ENCODE measurements at places on chromosomes 13 and 19. TPM values are rescaled to one million over a fixed set of nuclear protein-coding genes. Genes with fewer than 3 reads are reported as not detected.
A peak's percentile ranks its signal among the peaks of the same experiment; 100 is the strongest.

GRCh38 chr13:43657485-43657884, 129.3 kb downstream of the ENOX1 start:
- no peak for DNase-seq

DNA sequence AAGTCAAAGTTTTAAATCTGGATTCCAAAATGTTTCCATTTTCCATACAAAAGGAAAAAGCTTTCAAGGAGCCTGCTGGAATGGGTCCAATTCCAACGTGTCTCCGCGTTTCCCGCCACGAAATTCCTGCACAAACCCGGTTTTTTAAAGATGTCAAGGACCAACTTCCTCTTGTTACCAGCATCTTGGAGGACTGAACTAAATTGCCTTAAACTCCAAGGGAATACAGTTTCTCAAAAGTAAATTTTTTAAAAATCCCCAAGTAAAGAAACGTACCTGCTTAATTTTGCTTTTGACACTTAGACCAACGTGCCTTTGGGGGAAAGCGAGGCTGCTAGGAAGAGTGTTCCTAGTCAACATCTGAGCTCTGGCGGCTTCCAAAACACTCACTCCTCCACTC, 12.3 kb upstream of the SOX1 start:
- DNase-seq = no peak

DNA sequence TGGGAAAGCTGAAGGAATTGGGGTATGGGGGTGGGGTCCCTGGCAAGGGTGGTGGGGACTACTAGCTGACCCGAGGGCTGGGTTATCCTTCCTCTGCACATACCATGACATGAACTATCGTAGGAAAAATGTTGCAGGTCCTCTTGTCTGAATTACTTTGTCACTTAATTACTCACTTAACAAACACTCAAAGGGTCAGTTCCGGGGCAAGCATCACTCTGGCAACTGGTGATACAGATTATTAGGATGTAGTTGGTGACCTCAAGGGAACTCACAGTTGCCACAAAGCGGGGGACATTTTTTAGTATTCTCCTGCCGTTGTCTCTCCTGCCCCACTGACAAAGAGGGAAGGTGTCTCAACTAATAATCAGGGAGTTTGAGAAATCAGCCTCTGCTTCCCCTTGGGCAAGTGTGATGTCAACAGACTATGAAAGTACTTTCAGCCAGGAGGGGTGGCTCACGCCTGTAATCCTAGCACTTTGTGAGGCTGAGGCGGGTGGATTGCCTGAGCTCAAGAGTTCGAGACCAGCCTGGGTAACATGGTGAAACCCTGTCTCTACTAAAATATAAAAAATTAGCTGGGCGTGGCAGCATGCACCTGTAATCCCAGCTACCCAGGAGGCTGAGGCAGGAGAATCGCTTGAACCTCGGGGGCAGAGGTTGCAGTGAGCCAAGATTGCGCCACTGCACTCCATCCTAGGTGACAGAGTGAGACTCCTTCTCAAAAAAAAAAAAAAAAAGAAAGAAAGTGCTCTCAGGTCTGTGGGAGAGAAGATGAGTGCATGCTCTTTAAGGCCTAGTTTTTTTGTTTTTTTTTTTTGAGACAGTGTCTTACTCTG, 10.3 kb downstream of the DNAJB1 start:
- DNase-seq = peak; percentile 82

DNA sequence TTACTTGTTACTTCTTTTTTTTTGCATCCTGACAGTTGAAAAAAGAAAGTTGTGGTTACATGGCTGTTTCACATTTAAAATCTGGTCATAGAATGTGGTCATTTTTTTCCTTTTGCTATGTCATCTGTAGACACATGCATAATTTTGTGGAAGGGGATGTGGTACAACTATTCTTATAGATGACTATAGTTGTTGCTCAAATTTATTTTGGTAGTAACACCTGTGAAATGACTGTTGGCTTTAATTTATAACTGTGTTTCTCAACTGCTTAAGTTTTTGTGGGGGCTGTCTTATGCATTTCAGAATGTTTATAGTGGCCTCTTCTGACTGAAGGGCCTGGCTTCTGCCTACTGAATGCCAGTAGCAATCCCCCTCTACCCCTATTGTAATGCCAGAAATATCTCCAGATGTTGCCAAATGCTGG, 130.5 kb downstream of the PAN3 start:
- no peak for DNase-seq

- no peak for DNase-seq
Measured at GRCh38 chr19:6340493-6341201, 7.2 kb upstream of the ACER1 start.

- peak; percentile 44 for DNase-seq
Measured at GRCh38 chr19:17076543-17076991, 990 bp downstream of the MYO9B start.

GRCh38 chr13:45700971-45701900, 884 bp upstream of the CBY2 start:
- DNase-seq = no peak

GRCh38 chr19:5149932-5150901, 181.3 kb downstream of the KDM4B start:
- DNase-seq = no peak

- DNase-seq = no peak
Measured at GRCh38 chr19:440391-441212, 20.2 kb downstream of the SHC2 start.

- DNase-seq = no peak
Measured at GRCh38 chr13:100738176-100738855, 63.7 kb upstream of the TMTC4 start.

- no peak for DNase-seq
Measured at GRCh38 chr19:31761281-31761913, 412.2 kb upstream of the TSHZ3 start.

DNA sequence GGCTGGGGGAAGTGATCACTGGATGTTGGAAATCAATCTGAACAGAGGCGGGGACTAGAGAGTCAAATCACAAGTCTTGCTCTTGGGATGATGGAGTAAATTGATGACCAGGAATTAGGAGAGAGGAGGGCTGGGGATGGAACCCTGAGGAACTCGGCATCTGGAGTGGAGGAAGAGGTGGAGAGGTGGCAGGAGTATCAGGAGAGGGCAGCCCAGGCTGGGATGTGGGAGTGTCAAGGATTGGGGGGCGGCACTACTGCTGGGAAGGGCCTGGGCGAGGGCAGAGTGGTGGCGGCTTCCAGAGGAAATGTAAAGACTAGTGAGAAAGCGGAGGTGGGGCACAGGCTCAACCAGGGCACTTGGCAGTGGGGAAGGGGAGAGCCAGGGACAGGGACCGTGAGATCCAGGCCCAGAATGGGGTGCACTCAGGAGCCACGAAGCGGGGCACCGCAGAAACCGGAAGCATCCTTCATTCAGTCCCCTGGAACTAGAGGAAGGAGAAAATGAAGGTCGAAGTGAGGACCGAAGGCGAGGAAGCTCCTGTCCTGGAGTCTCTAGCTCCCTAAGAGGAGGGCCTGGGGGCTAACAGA, 81.2 kb upstream of the GPR183 start:
- DNase-seq = no peak

DNA sequence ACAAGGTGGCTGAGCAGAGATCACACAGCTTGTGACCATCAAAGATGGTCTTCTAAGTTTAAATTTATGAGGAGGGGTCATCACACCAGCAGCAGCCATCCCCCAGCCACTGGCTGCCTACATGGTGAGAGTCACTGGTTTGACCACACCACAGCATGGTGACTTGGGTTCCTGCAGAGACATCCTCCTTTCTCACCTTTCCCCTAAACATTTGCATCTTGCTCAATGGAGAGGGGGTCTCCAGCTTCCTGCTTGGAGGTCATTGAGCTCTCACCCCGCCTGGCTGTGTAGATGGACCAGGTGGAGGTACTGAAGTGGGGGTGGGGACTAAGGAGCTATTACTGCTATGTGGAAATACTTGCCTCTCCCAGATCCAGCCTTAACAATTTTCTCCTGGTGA, 247.6 kb upstream of the ARGLU1 start:
- DNase-seq = no peak

DNA sequence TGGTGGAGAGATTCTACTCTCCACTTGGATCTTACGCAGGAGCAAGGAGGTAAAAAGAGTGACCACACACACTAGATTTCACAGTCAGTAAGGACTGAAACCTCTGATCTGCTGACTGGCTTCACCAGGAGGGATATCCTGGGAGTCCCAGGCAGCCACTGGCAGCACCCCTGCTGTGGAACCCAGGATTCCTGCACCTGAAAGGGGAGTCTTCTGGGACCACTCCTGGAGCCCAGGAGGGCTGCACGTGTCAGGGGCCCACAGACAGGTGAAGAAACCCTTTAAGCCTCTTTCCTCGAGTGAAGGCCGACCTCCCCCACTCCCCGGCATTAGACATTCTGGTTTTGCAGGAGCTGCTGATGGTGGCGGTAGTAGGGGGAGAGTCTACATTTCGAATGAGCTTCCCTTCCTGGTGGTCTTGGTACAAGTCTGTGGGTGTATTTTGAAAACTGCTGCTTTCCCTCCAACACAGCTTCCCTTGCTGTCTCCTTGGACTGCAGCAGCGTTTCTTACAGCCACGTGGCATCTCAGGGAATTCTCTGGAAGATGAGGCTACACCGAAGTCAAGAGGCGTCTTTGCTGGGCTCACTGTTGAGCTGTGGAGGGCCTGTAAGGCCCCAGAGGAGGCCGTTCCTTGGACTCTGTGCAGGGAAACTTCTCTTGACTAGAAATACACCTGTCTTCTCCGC, 62.6 kb downstream of the ALOX5AP start:
- no peak for DNase-seq

DNA sequence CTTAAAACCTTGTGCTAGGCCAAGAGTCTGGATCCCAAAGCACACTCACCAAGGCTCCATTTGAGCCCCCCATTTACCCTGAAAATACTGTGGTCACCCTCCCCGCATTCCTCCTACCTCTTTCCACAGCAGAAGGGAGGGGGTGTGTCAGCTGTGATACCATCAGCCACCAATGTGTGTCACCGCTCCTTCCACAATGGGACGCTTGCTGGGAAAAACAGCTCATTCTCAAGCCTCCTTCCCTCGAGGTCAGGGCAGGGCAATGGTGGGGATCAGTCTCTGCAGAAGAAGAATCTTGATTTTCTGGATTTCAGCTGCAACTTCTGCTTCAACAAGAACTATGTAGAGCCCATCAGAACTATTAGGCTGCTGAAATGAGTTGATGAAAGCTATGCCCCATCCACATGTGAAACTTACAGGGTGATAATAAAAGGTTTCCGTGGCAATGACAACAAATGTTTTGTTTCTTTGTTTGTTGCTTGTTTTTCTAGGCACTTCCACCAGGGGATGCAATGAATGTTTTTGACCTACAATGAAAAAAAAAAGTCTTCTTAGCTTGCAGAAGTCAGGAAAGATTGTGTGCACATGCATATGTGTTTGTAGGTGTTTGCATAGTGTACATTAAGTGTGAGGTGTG, 26.4 kb upstream of the ZNF507 start:
- peak; percentile 34 for DNase-seq

DNA sequence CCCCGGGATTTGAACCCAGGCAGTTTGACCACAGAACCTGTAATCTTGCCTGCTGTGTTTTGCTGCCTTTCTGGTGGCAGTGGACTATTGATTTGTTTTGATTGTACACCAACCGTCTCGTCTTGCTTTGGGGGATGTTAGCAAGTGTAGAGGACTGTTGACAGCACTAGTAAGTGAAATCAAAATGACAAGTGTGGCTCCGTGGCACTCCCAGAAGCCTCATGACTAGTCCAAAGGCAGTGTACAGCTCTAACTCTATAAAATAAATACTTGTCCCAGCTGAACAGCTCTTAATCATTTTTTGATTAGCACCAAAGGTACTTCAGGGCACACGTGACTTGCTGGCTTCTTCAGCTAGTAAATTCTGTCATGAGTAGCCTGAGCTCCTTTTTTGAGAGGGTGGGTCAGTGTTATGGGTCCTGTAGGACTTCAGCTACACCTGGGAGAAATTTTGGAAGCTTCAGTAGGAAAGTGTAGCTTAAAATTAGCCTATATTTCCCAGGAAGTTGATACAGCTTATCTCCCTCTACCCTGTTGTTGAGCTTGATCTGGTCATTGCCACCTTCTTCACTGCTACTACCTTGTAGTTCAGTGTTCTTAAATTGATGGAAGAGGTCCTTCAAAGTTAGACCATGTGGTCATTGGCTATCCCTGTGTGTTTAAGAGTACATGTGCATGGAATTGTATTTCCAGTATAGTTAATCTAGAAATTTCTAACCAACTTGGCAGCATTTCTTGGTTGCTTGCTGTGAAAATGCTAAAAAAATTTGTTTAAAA, 15.1 kb downstream of the TM9SF2 start:
- DNase-seq = no peak

DNA sequence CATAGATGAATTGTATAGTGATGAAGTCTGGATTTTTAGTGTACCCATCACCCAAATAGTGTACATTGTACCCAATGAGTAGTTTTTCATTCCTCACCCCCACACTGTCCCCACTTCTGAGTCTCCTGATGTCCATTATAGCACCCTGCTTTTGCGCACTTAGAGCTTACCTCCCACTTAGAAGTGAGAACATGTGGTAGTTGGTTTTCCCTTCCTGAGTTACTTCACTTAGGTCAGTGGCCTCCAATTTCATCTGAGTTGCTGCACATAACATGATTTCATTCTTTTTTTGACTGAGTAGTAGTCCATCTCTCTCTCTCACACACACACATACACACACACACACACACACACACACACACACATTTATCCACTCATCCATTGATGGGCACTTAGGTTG, 43.2 kb upstream of the ALOX5AP start:
- no peak for DNase-seq

- no peak for DNase-seq
Measured at GRCh38 chr13:74169676-74170075, 35.5 kb upstream of the KLF12 start.

- DNase-seq = peak; percentile 14
Measured at GRCh38 chr19:48239582-48240141, 16.1 kb downstream of the CARD8 start.

- no peak for DNase-seq
Measured at GRCh38 chr19:1787116-1787515, 25.0 kb downstream of the ATP8B3 start.

- peak; percentile 25 for DNase-seq
Measured at GRCh38 chr13:38687246-38688229, 661 bp downstream of the FREM2 start.

Gene KLK14
- polyA plus RNA-seq = not detected

Gene CTXN1
- 3.3 TPM for polyA plus RNA-seq

Gene SELENOV
- polyA plus RNA-seq = not detected

Gene WBP4
- polyA plus RNA-seq = 13.4 TPM

Gene CC2D1A
- 15.8 TPM for polyA plus RNA-seq

Gene ZNF665
- 2.4 TPM for polyA plus RNA-seq

Gene TMEM38A
- polyA plus RNA-seq = 1.1 TPM

Gene DAND5
- polyA plus RNA-seq = not detected

Gene UBXN6
- polyA plus RNA-seq = 45.8 TPM

Gene SCEL
- polyA plus RNA-seq = not detected

Gene C19orf53
- polyA plus RNA-seq = 309 TPM

Gene ARHGAP45
- 3.2 TPM for polyA plus RNA-seq

Gene NLRP7
- not detected for polyA plus RNA-seq

Gene OXGR1
- not detected for polyA plus RNA-seq

Measured in GM23248 (cell line).